ENCODE measurements at places on chromosomes 6 and 20.

GRCh38 chr20:19996222-19996621, 20.9 kb upstream of the NAA20 start:
- DNase-seq, result no peak

DNA sequence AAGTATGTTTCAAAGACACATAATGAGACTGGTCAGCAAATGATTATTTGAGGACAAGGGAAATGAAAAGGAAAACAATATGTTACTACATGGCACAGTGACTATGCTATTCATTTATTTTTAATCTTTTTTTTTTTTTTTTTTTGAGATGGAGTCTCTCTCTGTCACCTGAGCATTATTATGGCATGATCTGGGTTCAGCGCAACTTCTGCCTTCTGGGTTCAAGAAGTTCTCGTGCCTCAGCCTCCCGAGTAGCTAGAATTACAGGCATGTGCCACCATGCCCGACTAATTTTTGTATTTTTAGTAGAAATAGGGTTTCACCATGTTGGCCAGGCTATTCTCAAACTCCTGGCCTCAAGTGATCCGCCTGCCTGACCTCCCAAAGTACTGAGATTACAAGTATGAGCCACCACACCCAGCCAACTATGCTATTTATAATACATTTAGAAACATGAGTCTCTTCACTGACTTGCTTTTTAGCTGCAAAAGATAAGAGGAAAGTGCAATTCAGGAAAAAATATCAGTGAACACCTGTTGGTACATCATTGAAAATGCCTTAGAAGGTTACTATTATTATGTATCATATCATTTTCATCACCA, 3.4 kb downstream of the CALHM4 start:
- no peak for DNase-seq

- DNase-seq, result no peak
These were observed 81.4 kb downstream of the DLL1 start for GRCh38 chr6:170209354-170210025.

- no peak for DNase-seq
These were observed 1207.2 kb upstream of the CITED2 start for GRCh38 chr6:140581601-140582000.

DNA sequence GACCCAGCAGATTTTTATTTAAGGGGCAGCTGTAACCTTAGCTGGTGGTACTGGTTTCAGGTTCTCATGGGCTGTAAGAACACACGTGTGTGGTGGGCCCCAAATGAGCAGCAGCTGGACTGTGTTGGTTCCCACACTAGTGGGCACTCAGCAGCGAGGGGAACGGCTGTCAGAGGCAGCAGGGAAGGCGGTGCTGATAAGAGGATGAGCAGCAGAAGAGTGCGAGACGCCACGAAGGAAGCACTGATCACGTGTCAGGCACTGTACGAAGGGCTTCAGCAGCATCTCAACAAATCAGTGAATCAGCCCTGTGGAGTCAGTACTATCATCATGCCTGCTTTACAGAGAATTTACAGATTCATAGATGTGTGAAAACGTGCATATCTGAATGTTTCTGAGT, 41.0 kb upstream of the EMILIN3 start:
- DNase-seq, result no peak

DNA sequence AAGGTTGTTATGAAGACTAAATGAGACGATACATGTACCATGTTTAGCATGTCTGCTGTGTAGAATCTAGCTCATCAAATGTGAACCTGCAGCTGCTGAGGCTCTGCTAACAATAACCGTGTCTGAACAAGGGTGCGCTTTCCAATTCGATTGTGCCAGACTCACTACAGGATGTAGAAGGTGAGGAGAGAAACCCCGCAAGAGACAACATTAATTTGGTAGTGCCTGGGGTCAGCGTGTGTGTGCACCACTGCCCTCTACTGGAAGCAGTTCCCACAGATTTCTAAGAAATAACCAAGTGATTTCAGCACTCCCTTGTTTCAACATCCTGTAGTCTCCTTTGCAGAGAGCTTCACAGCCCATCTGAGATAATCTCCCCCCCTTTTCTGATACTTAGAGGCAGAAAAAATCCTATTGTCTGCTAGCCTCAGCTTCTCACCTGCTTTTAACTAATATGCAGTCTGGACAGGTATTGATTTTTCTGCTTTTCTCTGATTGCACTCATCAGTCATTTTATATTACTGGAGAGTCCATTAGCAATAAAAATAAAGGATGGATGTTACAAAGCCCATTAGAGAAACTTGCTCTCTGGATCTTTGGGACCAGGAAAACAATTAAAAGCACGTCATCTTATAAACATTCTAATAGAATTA, 96.7 kb upstream of the BACH2 start:
- peak; percentile 12 for DNase-seq

- DNase-seq, result no peak
These were observed 178.2 kb downstream of the CDH4 start for GRCh38 chr20:61430228-61430624.

DNA sequence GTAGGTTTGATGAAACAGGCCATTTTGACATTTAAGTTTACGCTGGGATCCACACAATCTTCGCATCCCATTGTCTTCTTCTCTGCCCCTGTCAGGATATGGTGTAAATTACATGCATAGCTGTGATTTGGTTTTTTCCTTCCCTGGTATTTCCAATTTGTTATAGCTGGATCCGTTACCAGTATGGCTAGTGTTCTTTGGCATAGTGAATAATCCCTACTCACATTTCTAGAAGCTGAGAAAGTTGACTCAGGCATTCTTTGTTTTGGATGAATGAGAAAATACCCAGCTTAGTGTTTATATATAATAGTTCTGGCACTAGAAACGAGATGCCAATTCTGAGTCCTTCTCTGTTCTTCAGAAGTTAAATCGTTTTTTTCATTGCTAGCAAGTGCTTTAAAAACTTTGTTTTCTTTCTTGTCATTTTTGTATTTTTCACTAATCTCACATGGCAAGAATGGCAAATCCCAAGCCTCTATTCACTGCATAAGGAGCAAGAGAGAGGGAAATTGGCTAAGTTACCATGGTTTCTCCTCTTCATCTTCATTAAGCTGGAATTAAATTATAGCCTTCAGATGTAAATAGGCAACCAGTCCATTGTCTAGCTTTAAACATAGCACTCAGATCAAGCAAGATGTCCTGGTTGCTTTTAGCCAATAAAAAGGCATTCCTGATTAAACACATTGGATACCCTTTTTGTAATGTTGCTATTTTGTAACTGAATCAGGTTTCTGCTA, 91.9 kb upstream of the LAMP5 start:
- no peak for DNase-seq

DNA sequence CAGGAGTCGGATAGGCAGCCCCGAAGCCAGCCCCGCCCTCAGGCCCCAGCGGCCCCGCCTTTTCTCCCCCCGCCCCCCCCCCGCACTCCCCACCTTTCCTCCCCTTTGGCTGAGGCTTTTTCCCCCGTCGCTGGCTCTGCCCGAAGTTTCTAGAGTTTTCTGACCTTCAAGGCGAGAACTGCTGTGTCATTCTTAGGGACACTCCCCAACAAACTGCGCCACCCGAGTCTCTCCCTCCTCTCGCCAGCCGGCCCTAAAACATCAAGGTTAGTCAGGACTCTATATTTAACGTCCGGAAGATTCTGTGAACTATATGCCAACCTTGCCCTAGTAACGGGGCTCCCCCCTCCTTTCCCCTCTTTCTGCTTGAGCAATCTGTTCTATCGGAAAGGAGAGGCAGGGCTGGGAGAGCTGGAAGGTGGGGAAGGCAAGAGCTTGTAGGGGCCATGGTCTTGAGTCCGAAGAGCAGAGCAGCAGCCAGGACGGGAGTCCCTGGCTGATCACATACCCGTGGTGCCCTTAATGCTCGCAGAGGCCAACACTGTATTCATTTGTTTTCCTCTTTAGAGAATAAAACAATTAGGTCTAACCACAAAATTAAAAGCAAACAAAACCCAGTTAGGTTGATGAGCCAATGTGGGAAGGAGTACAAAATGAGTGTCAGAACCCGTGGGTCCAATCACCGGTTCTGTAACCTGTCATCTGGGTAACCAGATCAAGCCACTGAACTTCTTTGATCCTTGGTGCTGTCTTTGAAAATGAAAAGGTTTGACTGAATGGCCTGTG, 5.3 kb upstream of the HSPA1B start:
- peak; percentile 61 for DNase-seq

DNA sequence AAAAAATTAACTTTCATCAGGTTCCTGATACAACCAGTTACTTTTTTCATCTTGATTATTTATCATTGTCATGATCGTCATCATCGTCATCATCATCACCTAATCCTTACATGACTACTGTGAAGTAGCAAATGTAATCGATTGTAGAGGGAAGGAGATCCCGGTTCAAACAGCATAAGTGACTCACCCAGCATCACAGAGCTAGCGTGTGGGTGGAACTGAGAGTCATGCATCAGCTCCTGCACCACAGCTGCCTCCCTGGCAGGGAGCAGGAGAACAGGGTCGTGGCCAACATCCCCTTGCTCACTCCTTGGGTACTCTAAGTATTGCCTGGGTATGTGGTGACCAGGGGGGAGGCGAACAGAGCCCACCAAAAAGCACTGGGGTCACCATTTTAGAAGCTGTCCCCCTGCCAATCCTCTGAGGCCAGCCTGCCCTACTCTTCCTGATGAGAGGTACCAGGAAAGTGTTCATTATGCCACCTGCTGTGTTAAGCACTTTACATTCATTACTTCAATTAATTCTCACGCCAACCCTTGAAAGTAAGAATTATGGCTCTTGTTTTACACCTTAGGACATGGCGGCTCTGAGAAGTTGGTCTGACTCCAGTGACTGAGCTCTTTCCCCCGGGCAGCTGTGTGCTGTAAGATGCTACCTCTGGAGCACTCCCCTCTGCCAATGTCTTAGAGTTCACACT, 425.2 kb downstream of the CD83 start:
- DNase-seq, result no peak

DNA sequence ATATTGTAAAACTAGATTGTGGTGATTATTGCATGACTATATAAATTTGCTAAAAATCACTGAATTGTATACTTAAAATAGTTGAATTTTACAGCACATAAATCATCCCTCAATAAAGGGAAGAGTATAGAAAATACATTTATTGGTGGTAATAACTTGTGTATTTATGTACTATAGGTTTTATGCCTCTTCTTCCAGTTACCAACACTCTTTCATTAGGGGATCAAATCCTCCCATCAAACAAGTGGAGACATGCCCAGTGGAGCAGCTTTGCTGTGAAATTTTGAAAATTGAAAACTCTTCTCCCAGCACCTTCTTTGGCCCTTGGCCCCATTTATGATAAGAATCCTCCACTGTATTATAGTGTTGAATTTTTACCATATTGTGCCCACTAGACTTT, 10.1 kb upstream of the SSR1 start:
- no peak for DNase-seq

- no peak for DNase-seq
These were observed 8.7 kb downstream of the GPLD1 start for GRCh38 chr6:24480705-24481104.

DNA sequence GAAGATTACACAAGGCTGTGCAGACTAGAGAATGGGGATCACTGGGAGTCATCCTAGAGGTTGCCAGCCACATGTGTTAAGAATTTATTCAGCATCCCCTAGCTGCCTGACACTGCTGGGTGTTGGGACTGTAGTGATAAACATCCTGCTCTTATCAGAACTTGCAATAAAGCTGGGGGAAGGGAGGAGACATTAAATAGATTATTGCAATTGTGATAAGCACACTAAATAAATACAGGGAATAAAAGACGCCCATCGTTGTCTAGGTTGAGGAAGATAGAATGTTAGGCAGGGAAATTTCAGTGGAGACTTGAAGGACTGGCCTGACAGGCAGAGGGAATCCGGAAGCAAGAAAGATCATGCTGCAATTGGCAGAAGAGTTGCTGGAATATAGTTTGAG, 33.2 kb upstream of the TRAM2 start:
- DNase-seq, result no peak

DNA sequence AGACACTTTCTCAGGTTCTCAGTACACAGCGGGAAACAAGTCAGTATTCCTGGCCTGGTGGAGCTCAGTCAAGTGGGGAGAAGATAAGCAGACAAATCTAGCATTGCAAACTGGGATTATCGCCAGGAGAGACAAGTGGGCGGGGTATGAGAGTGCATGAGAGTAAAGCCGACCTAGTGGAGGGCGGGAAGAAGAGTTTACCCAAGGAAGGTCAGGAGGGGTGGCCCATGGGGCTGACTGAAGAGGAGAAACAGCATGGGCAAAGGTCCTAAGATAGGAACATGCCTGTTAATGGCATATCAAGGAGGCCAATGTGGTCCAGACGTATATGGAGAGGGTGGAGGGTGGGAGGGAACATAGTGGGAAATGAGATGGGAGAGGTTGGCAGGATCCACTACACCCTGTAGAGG, 12.4 kb upstream of the CSNK2A1 start:
- no peak for DNase-seq

- no peak for DNase-seq
These were observed 266.5 kb downstream of the C6orf118 start for GRCh38 chr6:165042912-165043311.

DNA sequence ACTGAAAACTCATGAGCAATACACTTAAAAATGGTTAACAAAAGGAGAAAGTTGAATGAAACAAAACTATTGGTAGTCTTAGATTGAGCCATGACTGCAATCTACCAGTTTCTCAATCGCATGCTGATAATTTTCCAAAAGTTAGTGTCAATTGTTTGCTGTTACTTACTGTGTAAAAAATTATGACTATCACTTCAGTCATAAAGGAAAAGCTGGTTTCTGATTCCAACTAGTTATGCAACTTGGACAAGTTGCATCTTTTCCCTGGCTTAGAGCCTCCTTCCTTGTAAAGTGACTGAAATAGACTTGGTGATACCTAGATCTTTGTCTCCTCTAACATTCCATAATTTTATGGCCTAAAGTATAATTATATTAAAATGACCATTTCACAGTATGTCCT, 88.3 kb upstream of the PAK5 start:
- no peak for DNase-seq

DNA sequence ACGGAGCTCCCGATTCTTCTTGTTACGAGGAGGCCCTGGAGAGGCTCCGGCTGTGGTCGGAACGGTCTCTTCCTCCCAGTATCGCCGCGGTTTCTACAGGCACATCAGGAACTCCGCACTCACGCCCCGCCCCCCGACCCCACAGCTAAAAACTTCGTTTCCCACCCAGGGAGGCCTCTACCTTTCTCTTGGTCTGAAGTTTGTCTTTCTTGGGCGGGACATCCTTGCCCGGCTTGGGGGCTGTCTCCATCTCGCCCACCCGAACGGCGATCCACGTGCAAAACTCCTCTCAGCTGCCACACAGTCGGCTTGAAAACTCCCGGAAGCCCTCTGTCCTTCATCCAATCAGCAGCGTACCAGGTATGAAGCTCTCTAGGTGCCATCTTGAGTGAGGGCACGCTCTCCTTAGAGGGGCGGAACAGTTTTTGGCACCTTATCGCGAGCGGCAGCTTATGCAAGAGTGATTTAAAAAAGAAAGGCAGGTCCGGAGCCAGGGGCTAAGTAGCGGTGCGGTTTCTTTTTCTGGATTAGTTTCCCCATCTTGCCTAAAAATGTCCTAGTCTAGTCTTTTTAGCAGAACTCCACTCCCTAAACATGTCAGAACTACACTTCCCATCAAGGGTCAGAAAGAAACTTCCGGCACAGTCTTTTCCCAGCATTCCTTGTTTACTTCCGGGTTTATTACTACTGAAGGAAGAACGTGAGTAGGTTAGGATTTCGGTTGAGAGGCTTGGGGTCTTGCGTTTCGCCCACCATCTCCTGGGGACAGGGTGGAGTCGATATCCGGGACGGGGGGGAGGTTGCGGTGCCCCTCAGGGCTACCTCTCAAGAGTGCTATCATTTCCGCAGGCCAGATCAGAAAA, at the start of the genes PFDN6 and WDR46:
Gene PFDN6, plus strand, starts transcription at position 681 of the 863 bp plus-strand sequence. CDS start 256 bp downstream, outside the sequence.
Gene WDR46, minus strand, starts transcription at position 319 of the 863 bp plus-strand sequence. Its CDS starts 69 bp downstream, at position 250.
- peak; percentile 85 for DNase-seq

All from amygdala (tissue), 56 donors.